ENCODE measurements at places on chromosomes 2 and 18. TPM values are rescaled to one million over a fixed set of nuclear protein-coding genes. Genes with fewer than 3 reads are reported as not detected.

DNA sequence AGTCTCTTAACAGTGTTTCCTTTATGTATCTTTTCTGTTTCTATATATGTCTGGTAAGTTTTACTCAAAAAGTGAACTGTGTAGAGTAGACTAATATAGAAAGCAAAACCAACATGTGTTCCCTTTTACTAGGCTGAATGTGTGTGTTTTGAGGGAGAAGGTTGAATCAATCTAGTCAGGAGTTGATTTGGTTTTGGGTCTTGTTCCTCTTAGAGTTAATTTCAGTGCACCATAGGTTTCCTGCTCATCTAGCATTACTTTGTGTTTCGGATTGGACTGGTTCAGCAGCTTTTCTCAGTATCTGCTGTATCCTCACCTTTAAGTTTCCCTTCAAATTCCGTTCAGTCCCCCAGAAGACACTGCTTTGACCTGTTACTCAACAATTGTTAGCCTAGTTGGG is 52.0 kb upstream of the TRIM43 start:
- DNase-seq = no peak

DNA sequence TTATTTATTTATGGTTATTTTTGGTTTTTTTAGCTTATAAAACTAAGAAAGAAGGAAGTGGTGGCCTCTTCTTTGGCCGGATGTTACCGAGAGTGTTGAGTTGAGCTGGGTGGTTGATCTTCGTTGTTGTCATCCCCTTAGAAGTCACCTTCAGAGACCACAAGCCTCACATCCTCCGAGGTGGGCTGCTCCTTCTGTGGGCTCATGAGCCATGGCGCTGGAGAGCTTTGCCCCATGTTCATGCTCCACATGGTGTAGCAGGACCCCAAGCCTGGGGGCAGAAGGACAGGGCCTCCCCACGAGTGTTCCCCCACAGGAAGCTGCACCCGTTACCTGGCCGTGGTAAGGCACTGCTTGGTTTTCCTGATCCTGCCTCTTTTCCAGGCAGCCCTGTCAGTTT is 23.4 kb downstream of the SNTG2 start:
- no peak for DNase-seq

DNA sequence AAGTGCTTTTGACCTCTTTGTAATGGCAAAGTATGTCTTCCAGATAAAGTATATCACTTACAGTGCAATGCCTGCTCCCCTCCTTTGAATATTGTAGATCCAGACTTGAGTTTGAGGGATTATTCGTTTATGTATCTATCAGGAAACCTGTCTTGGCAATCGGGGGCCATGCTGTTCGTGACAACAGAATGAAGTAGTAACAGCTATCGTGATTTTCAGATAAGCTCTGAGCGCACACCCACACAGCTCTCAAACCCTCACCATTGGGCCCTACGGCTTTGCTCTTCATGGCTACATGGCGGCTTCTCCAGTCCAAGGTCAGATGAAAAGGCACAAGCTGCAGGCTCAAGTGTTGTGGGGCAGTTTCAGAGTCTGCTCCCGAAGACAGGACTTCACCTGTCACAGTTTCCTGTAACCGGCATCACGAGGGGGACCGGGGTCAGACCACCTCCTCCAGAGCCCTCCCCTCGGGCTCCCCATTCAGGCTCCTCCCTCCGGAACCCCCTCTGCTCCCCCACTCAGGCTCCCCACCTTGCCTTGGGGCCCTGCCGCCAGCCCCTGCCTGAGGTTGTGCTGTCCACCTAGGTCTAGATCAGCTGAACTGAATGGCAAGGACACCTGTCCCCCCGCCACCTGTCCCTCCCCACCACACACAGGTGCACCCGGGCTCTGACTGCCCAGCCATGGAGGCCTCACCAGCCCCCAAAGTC is 292.5 kb upstream of the SALL3 start:
- DNase-seq = no peak

DNA sequence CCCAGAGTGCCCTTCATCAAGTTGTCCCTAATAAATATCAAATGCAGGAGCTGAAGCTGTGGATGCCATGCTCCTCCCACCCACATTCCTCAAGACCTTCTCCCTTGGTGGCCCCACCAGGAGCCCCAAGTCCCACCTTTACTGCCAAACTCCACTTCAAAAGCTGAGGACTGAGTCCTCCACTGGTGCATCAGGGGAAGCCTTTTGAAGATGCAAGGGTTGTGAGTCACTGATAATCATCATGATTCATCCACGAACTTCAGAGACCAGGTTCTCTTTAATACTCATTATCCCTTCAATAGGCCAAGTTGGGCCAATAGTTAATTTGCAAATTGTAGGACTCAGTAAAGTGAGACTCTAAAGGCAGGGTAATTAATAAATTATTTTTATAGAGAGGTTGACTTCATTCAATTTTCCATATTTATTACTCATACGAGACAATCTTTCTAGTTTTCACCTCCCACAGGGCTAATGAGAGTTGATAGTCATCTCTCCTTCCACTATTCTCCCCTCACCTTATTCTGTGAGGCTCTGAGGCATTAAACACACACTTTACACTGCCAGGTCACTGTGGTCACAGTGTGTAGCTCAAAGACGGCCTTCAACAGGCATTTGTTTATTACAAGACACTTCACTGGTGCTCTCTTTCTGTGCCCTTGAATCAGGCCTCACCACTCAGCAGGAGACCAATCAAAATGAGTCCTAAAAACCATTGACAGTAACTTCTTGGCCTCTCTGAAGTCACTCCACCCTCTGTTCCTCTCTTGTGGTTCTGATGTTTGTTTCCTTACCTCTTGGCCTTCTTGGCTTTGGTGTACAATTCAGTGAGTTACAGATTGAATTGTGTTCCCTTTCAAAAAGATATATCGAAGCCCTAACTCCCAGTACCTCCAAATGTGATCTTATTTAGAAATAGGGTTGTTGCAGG is 99.9 kb downstream of the TRIB2 start:
- DNase-seq = no peak

- no peak for DNase-seq
Observed at GRCh38 chr2:175036582-175037018, 31.4 kb upstream of the CHN1 start.

- no peak for DNase-seq
Observed at GRCh38 chr18:8176554-8176953, 432.7 kb upstream of the RAB12 start.

DNA sequence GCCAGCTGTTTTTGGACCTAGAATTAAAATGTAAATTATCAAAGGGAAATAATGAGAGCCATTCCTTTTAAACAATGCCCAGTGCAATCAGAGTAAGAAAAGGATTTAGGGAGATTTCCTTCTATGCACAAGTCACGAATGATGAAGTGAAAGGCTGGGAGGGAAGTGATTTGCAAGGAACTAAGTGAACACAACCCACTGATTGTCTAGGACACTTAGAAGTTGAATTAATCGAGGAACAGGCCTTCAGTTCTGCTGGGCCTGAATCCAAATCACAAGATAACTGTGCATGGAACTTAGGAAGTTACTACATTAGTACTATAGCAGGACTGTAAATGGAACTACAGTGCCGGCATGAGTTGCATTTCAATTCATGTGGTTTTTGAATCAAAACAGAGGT is 17.7 kb downstream of the MAP2 start:
- DNase-seq = no peak

GRCh38 chr2:186503827-186504606 is 18.0 kb downstream of the ZC3H15 start:
- no peak for DNase-seq

DNA sequence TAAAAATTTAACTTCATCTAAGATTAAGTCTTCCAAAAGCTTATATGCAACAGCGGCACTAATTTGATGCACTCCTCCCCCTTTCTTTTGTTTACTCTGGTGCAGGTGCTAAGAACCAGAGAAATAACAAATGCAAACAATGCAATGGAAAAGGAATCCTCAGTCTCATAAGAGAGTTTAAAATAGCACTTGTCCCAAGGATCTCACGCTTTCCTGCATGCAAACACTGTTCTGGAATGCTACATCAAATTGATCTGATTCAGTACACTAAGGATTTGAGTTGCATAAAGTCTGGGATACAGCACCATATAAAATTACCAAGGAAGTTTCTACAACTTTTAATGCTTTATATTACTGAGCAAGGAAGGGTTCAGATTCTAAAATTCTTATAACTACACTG is 50.5 kb downstream of the SEPTIN10 start:
- no peak for DNase-seq

DNA sequence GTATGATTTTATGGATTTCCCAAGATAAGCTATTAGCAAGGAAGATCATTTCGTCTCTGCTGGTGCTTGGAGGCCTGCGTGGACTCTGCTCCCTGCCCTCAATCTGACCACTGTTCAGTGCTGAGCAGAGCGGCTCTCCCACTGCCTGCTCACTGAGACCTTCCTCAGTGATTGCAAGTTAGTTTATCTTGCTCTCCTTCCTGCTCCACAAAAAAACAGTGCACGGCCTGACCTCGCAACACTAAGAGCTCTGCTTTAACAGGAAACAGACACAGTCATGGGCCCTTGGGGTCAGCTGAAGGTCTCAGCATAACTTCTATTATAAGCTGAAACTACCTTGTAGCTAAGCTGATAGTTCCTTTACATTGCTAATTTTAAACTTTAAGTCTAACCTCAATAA is 53.1 kb downstream of the PRELID3A start:
- no peak for DNase-seq

- DNase-seq = no peak
Observed at GRCh38 chr2:177221970-177222369, 9.4 kb downstream of the HNRNPA3 start.

GRCh38 chr2:39139511-39140237 is 18.8 kb upstream of the SOS1 start:
- no peak for DNase-seq

DNA sequence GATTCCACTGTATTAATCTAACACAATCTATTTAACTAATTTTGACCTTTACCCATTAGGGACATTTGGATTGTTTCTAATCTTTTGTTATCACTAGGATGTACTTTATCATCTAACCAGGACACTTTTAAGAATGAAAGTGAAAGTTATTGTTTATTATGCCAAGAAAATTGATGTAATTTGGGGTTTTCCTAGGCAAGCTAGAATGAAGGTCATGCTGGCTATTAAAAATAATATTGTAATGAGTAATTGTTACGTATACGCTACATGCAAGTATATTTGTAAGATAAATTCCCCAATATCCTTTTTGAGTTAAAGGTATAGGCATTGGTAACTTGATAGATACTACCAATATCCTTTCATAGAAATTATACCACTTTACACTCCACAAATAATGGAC is 74.6 kb downstream of the COL5A2 start:
- no peak for DNase-seq

DNA sequence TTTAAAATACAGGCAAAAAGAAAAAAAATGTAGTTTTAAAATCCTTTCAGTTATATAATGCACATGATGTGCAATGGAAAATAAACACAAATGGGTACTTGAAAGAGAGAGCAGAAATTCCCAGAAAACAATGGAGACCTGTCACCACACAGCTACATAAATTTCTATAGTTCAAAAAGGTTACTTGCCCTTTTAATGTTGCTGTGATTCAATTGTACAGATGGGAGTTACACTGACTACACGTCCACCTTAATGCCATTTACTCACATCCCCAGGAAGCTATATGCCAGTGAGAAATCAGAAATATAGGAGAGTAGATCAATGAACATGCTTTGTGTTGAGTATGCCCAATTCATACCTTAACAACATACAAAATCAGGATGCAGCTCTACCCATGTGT is 269.6 kb downstream of the ERBB4 start:
- no peak for DNase-seq

Gene DYNAP
- not detected for total RNA-seq

Gene CNGA3
- total RNA-seq = 5.3 TPM

Gene LDLRAD4
- 3.4 TPM for total RNA-seq

Gene IGFBP5
- 75.3 TPM for total RNA-seq

Gene CNDP1
- total RNA-seq = 0.29 TPM

Gene TFCP2L1
- total RNA-seq = 0.78 TPM

Gene LIMS4
- 1.4 TPM for total RNA-seq

Gene TOGARAM2
- total RNA-seq = 0.98 TPM

Gene ABCG5
- not detected for total RNA-seq

Gene ST6GAL2
- total RNA-seq = 8.3 TPM
